ENCODE measurements at places on chromosomes 3 and 15. TPM values are rescaled to one million over a fixed set of nuclear protein-coding genes. Genes with fewer than 3 reads are reported as not detected.
A peak's percentile ranks its signal among the peaks of the same experiment; 100 is the strongest.

DNA sequence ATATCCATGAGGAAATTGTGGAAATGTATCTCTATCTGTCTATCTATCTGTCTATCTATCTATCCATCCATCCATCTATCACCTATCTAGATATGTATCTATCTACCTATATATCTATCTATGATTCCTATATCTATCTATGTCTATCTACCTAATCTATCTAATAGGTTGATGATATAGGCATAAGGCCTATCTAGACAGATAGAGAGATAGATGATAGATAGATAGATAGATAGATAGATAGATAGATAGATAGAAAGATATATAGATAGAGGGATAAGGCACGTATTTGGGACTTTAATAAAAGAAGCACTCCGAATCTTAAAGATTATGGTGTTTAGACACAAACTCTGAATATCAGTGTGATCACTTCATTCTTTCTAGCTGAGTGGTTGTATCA lies 58.1 kb downstream of the DIPK2A start:
- no peak for DNase-seq

Gene MKRN2OS
- 10.3 TPM for polyA plus RNA-seq

DNA sequence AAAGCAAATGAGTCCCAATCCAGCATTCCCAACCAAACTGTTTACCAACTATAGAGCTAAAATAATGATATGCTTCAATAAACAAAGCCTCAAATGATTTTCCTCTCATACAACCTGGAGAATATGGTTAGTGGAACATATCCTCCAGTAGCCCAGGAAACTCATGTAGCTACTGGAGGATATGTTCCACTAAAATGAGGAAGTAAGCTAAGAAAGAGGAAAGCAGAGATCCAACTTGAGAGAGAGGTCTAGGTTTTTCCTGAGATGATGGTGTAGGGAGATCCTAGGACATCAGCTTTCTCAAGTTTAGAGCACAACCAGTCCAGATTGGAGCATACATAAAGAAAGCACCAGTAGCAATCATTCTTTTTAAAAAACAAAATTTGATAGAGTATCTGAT lies 44.6 kb upstream of the SLC4A7 start:
- DNase-seq: no peak

Gene ACP3
- 0.67 TPM for polyA plus RNA-seq

Gene SERINC4
- polyA plus RNA-seq: 0.45 TPM

GRCh38 chr3:67384760-67385397 lies 269.5 kb downstream of the SUCLG2 start:
- peak; percentile 48 for DNase-seq

Gene ZBTB38
- 11.9 TPM for polyA plus RNA-seq

- no peak for DNase-seq
Measured at GRCh38 chr3:135621184-135621920, 344.2 kb upstream of the PPP2R3A start.

Gene TRIP4
- polyA plus RNA-seq: 24.2 TPM

DNA sequence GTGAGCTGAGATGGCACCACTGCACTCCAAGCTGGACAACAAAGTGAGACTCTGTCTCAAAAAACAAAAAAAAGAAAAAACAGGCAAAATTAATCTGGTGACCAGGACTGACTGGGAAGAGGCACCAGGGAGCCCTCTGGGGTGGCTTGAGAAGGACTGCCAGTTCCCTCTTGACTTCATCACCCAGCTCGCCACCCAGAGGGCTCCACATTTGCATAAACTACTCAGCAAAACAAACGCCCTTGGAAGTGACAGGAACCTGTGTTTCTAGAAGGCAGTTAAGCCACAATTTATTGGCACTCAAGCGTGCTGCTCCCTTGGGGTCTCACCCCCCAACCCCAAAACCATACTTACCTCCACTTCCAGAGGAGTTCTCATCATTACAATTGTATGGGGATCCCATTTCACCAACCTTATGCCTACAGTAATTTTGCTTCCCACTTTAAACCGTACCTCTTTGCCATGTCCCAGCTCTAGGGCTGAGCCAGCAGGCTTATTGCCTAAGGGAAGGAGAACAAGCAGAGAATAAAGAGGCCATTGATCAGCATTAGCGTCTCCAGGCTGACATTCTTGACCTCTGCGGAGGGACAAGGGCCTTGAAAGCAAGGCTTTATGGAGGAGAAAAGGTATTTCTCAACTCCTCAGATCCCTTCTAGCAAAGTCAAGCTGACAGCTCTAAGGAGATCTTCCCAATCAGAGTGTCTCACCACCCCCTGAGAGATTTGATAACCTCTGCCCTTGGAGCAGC lies 357.4 kb downstream of the SHQ1 start:
- no peak for DNase-seq

Gene EPB42
- not detected for polyA plus RNA-seq

GRCh38 chr3:50516440-50516871 lies 13.0 kb upstream of the CACNA2D2 start:
- DNase-seq: no peak

Gene GUCA1C
- polyA plus RNA-seq: not detected

DNA sequence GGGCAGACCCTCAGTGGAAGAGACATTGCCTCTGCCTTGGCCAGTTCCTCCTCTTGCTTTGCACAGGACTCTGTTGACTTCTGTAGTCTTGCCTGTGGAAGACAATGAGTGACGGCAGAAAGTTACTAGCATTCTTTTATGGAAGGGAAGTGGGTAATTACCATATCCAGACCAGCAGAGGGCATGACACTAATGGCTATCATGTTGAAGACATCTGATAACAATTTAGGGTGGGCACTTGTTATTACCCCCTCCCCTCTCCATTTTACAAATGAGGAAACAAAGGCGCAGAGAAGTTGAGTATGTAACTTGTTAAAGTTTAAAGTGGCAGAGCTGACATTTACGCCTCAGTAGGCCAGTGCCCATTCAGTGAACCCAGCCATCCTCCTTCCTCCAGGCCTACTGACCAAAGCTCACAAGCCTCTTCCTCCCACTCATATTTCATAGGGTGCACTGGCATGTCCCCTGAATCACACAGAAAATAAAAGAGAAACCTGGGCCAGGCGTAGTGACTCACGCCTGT lies 48.2 kb upstream of the FMN1 start:
- no peak for DNase-seq

GRCh38 chr15:70442616-70443321 lies 320.6 kb downstream of the UACA start:
- DNase-seq: peak; percentile 21

Gene CHST14
- 0.45 TPM for polyA plus RNA-seq

DNA sequence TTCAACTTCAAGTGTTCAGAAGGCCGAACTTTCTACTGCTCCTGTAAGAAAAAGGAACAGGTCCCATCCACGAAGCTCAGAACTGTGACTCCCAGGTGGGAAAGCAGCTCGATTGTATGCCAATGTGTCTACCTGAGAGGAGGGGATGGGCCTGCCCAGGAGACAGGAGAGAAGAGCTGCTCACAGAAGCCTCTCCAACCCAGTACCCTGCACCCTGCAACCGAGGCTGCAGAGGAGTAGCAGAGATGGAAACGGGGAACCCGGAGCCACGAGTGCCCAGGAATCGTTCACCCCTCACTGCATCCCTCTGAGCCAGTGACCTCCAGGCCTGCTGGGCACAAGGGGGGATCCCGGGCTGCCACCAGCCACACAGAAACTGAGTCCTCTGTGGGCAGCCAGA lies 86.5 kb upstream of the PRR23E start:
- DNase-seq: no peak

- DNase-seq: no peak
Measured at GRCh38 chr3:50166620-50167019, 11.5 kb downstream of the SEMA3F start.

Gene TTC21A
- polyA plus RNA-seq: 3.6 TPM

Gene EOMES
- 0.40 TPM for polyA plus RNA-seq

- DNase-seq: no peak
Measured at GRCh38 chr15:39079296-39079847, 501.5 kb upstream of the THBS1 start.

- peak; percentile 79 for DNase-seq
Measured at GRCh38 chr3:57961828-57962447, 46.3 kb upstream of the FLNB start.

- no peak for DNase-seq
Measured at GRCh38 chr3:171125010-171125409, 98.5 kb upstream of the SLC2A2 start.

- no peak for DNase-seq
Measured at GRCh38 chr15:81660976-81661375, 287.0 kb upstream of the TMC3 start.

DNA sequence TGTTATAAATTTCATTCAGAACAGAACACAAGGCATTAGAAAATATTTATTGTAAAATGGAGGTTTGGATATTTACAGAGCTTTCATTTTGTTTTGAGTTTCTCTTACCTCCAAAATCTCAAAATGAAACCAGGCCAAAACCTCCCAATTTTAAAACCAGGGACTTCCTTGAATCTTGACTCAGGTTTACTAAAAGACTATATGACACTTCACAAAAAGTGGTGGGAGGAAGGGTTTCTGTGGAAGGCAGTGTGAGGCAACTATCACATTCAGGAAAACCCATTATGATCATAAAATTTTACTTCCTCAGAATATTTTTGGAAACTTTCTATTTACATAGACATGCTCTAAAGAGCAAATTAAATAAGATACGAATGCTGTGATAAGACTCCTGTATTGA lies 205.8 kb upstream of the EOMES start:
- no peak for DNase-seq

DNA sequence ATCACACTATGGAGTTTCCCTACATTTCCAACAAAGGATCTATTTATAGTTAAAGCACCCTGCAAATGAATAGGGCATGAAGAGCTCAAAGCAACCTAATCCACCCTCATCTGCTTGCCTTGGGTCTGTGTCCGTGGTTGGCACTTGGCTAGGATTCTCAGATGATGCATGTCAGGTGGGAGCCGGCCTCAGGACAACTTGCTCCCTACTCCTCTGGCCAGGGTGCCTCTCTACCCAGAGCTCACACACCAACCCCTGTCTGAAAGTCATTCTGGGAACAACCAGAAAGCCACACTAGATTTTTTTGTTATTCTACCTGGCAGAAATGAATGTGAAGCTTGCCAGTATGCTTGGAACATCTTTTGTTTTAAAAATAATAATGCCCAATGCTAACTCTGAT lies 13.2 kb downstream of the ARHGEF3 start:
- DNase-seq: no peak

DNA sequence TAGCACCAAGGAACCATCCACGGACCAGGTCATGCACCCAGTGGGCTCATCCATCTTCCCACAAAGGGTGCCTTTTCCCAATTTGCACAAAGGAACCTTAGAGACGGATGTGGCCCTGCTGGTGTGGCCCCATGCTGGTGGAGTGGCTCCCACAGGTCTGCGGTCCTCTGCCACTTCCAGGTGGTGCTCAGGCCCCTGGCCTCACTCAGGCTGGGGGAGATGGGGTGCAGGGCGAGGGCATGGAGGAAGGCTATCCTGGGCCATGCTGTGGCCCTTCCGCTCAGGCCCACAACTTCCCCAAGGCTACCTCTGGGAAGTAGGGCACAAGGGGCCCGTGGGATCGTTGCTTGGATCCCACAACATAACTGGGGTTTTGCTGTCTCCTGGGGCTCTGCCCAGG lies 5.2 kb upstream of the SYNM start:
- DNase-seq: no peak

Gene ITIH1
- not detected for polyA plus RNA-seq

DNA sequence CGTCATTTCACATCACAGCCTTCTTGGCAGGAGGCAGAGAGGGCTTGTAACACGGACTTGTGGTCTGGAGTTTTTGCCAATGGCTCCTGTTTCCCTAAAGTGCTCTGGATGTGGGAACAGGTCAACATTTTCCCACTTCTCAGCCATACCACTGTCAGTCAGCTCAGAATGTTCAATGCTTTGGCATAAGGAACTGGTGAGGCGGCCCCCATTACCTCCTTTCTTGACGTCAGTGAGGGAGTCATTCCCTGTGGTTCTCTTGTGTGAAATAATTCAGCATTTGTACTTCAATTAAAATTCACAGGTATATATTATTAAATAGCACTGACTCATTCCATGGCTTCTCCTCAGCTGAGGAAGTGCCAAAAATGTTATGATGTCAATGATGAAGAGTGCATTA lies 167.1 kb downstream of the P3H2 start:
- DNase-seq: no peak

DNA sequence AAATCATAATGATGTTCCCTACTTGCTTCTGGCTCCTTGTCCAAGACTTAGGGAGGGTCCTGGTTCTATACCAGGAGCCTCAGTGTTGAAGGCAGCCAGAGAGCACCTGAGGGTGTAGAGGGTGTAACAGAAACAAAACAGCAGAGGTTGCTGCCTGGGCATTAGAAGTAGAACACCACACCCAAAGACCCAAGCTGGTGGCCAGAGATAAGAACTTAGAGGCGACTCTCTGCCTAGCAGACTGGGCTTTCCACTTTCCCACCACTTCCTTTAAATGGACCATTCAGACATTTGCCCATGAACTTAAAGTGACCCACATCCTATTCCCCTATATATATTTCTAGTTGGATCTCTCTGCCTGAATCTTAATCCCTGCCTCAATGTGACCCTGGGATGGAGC lies 189.8 kb downstream of the KLF13 start:
- DNase-seq: no peak

GRCh38 chr15:57462381-57462780 lies 86.1 kb downstream of the CGNL1 start:
- DNase-seq: no peak

GRCh38 chr15:52652984-52653383 lies 26.2 kb downstream of the ATOSA start:
- DNase-seq: peak; percentile 2

- no peak for DNase-seq
Measured at GRCh38 chr3:32492684-32493436, 9.8 kb downstream of the CMTM6 start.

Gene SAXO2
- 1.5 TPM for polyA plus RNA-seq

Gene ITIH3
- 1.8 TPM for polyA plus RNA-seq

Gene IL5RA
- polyA plus RNA-seq: 0.81 TPM

DNA sequence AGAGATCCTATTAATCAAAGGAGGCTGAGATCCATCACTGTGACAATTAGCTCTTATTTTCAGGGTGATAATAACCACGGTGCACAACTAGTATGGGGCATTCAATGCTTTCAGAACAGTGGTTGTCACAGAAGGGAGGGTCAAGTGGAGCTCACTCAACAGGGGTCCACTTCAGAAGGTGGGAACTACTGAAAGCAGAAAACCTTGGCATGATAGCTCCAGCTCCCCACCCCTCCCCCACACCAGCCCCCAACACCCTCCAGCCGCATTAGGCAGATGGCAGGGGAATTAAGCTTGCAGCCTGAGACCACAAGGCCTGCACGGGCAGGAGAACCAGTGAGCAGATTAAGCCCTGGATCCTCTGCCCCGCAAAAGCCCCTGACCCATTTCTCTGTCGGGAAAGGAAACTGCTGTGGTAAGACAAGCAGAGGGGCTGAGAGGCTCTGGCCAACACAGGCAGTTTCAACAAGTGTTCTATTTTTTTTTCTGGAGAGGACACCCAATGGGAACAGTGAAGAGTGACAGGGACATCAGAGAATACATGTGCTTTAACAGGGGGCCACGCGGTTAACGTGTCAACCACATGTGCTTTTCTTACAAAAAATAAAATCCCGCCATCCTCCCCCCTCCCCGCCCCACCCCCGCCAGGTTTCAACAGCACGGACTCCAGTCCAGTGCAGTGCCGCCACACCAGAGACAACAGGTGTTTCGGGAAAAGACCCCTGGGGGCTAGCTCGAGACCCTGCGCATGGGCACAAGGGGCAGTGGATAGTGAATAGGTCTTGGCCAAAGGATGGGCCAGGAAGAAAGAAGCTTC lies 997 bp downstream of the FYCO1 start:
- DNase-seq: peak; percentile 66
